ENCODE measurements at places on chromosomes 6 and 20. TPM values are rescaled to one million over a fixed set of nuclear protein-coding genes. Genes with fewer than 3 reads are reported as not detected.

DNA sequence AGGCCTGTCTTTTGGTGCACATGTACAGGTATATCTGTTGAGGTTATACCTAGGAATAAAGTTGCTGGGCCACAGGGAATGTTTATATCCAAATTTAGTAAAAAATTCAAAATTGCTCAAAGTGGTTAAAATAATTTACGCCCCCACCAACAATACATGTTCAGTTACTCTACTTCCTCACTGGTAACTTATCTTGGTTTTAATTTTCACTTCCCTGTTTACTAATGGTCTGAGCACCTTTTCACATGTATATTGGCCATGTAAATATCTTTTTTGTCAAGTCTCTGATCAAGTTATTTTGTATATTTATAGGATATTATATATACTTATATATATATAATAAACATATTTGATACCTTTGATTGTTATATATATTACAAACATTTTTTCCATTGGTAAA lies 9.7 kb downstream of the PDE7B start:
- DNase-seq, result no peak

The TAF4 gene
- 11.2 TPM for total RNA-seq

DNA sequence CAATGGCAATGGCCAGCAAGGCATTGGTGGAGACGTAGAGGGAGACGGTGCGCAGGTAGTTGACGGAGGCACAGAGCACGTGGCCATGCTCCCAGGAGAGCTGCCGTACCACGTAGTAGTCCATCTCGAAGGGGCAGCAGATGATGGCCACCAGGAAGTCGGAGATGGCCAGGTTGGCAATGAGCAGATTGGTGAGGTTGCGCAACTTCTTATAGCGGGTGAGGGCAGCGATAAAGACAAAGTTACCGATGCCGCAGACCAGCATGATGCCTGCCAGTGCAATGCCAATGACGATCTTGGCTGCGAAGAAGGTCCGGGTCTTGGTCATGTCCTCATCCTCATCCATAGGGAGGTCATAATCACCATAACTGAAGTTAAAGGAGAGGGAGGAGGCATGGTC lies 2.8 kb downstream of the PROKR2 start:
- DNase-seq, result no peak

DNA sequence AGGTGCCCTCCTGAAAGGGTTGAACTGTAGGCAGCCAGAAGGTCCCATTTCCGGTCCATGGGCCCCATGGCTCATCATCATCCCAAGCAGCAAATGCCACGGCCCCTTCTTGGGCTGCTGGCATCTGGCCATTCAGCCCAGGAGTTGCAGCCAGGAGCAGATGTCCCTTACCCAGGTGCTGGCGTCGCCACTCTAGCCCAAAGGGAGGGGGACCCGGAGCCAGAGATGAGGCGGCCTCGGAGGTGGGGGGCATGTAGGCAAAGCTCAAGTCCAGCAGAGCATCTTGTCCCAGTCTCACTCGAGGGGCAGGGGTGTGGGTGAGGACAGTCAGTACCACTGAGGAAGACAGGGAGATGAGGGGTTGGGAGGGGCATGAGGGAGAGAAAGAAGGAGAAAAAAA lies 6.3 kb upstream of the RGL2 start:
- no peak for DNase-seq

The EFCAB8 gene
- not detected for total RNA-seq

DNA sequence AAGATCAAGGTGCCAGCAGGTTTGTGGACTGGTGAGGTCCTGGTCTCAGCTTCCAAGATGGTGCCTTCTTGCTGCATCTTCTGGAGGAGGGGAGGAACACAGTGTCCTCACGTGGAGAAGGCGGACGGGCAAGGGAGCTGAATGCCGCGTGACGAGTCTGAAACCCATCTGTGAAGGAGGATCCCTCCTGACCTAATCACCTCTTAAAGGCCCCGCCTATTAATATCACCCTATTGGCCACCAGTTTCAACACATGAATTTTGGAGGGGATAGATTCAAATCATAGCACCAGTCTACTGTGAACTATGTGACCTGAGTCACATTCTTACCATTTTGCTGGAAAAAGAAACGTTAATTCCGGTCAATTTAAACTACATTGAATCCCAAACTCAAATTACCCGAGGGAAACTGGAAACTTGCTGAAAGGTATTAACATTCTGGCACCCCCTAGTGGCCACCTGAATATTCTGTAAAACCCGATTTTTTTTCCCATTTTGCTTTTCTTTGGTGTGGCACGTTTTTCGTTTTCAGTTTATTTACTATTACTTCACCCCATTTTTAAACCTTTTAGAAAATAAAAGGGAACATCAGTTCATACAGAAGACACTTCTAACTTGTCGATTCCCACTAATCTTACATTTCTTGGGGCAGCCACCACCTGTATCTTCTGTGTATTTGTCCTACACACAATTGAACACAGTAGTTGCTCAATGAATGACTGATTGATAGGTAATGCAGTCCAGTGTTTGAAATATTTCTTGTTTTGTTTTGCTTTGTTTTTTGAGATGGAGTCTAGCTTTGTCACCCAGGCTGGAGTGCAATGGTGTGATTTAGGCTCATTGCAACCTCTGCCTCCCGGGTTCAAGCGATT lies 17.9 kb upstream of the CCDC170 start:
- DNase-seq, result peak; percentile 65

- DNase-seq, result no peak
Measured at GRCh38 chr6:106522562-106523250, 106.6 kb downstream of the RTN4IP1 start.

- no peak for DNase-seq
Measured at GRCh38 chr6:27280540-27281000, 31.5 kb downstream of the POM121L2 start.

The ARMH2 gene
- not detected for total RNA-seq

- no peak for DNase-seq
Measured at GRCh38 chr6:8149350-8149749, 47.0 kb upstream of the EEF1E1 start.

GRCh38 chr6:153003366-153003690 lies 819 bp upstream of the MTRF1L start:
- no peak for DNase-seq

The RSPO3 gene
- 16.5 TPM for total RNA-seq

- no peak for DNase-seq
Measured at GRCh38 chr20:33681288-33681687, 4.9 kb downstream of the E2F1 start.

- DNase-seq, result no peak
Measured at GRCh38 chr6:71190809-71191208, 97.8 kb upstream of the OGFRL1 start.

DNA sequence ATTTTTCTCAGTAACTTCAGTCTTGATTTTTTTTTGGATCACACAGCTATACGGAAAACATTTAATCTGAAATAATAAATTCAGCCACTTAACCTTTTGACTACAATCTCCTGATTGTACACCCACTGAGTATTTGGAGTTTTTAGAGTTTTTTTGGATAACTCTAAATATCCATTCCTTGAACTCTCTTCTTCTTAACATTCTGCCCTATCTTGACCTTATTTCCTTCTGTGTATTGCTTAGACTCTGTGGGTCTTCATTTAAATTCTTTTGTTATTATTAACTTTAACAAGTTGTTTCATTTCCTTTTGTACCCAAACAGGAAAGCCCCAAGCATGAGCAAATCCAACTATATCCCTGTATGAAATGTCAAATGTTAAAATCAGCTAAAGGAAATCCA lies 170.2 kb upstream of the PTCHD4 start:
- no peak for DNase-seq

The BIRC7 gene
- 47.1 TPM for total RNA-seq

DNA sequence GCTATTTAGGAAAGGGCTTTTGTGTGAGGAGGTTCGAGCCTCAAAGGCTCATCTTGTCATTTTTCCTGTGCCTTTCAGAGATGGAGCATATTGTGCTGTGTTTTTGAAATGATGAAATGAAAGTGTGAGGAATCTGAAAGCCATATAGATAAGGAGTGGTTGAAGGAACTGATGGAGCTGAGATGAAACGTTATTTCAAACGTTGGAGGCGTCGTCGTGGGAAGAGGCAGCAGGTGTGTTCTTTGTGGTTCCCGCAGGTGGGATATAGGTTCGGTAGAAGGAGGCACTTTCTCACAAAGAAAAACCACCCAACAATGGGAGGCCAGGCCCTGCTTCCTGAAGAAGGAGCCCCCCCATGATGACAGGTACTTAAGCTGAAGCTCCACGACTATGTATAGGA lies 83.2 kb upstream of the SNAP25 start:
- no peak for DNase-seq

GRCh38 chr20:11452326-11452725 lies 465.4 kb upstream of the BTBD3 start:
- DNase-seq, result no peak

The MUC22 gene
- total RNA-seq, result not detected

The SH3BGRL2 gene
- total RNA-seq, result 25.5 TPM

- no peak for DNase-seq
Measured at GRCh38 chr6:20271818-20272217, 59.5 kb upstream of the MBOAT1 start.

The LPA gene
- 0.42 TPM for total RNA-seq

GRCh38 chr20:49669601-49670189 lies 44.0 kb downstream of the B4GALT5 start:
- DNase-seq, result no peak

The NNAT gene
- 8.4 TPM for total RNA-seq

- DNase-seq, result no peak
Measured at GRCh38 chr20:10970109-10970508, 296.3 kb upstream of the JAG1 start.

All from tibial nerve (tissue), 4 donors.